ENCODE measurements at places on chromosomes 11 and 22.

GRCh38 chr11:26946257-26946716, 47.6 kb upstream of the FIBIN start:
- DNase-seq: no peak

DNA sequence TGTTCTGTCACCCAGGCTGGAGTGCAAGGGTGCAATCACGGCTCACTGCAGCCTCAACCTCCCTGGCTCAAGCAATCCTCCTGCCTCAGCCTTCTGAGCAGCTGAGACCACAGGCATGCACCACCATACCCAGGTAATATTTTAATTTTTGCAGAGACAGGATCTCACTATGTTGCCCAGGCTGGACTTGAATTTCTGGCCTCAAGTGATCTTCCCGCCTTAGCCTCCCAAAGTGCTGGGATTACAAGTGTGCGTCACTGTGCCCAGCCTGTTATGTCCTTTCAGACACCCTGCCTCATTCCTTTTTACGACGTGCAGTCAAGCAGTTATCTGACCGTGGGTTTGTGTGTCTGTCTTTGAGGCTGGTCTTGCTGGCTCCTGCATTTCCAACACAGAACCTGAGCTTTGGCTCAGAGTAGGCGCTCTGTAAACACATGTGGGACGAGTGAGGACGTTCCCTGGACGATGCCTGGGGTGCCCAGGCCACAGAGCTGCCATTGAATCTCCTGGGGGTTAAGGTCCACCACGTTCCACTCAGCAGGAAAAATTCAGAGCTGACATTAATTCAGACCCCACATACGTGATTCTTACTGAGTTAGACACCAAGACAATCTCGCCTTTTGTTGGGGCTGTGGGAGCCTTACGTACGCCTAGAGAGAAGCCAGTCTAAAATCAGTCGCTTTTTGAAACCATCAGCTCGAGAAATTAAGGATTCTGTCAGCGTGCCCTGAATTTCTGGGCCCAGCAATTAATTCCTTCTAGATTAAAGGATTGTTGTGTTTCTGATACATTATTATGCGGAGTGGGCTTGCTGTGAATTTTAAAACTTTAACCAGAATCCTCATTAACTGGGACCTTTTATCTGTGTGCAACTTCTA, 21.5 kb upstream of the EMID1 start:
- no peak for DNase-seq

- peak; percentile 63 for DNase-seq
Measured at GRCh38 chr11:75513250-75513649, 12.5 kb downstream of the GDPD5 start.

- no peak for DNase-seq
Measured at GRCh38 chr11:1656670-1657069, 27.1 kb downstream of the KRTAP5-5 start.

- DNase-seq: no peak
Measured at GRCh38 chr22:46994265-46994664, 231.8 kb downstream of the TBC1D22A start.

DNA sequence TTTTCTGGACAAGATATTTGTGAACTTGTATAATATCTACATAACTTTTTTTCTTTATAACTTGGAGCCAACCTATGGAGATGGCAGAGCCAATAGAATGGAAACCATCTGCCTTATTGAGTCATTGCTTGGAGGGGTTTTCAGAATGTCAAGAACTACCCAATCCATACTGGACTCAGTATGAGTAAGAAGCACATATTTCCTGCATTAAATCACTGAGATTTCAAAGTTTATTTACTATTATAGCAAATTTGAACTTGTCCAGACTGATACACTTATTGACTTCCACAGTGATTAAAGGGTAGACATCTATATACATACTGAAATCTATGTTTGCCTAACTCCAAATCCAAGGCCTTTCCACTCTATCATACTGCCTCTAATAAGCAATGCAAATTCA, 704.0 kb downstream of the KCNA4 start:
- DNase-seq: no peak

- peak; percentile 92 for DNase-seq
Measured at GRCh38 chr22:17158568-17159503, at the start of gene HDHD5. Gene HDHD5, minus strand, starts transcription at chr22:17159277. Its CDS starts 26 bp downstream, at chr22:17159251.

DNA sequence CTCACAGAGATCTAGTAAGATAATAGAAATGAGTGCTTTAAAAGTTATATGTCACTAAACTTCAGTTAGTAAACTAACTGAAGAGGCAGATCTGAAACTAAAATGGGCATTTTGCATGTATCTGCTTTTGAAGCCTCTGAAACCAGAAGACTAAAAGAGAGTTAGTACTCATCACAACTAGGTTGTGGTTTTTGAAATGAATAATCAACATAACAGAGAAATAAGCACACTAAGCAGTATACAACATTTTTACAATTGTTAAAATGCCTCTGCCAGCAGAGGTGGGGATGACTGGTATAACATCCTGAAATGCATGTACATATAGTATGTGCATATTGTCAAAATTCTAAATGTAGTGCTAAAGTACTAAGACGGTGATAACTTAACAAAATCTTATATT, 564.5 kb downstream of the DLG2 start:
- DNase-seq: no peak

DNA sequence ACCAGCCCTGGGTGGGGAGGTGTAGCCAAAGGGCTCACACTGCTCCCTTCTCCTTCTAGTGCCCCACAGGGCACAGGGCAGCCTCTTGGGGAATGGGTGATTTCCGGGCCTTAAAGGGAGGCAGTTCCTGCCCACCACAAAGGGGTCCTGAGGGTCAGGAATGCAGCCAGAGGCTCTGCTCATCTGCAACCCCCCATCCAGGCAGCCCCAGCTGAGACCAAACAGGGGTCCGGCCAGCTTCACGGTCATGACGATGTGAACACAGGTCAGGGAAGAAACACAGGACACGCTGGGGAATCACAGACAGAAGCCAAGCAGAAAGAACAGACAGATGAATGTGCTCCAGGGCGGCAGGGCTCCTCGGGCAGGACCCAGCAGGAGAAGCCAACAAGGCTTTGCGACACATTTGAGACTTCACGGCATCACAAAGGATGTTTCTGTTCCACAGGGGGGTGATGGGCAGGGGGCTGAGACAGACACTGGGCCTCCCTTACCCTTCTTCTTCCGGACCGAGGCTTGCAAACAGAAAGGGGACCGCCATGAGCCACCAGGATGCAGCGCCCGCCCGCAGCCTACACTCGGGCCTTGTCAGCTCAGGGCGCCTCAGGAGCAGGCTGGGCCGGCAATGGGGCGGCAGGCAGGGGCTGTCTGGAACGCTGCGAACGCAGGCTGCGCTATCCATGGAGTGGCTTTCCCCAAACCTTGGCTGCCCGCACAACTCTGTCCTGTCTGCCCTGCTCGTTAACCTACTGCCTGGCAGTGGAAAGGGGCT, 101.9 kb downstream of the CTTN start:
- no peak for DNase-seq

GRCh38 chr11:63445720-63446119, 45.2 kb downstream of the PLAAT5 start:
- DNase-seq: no peak

DNA sequence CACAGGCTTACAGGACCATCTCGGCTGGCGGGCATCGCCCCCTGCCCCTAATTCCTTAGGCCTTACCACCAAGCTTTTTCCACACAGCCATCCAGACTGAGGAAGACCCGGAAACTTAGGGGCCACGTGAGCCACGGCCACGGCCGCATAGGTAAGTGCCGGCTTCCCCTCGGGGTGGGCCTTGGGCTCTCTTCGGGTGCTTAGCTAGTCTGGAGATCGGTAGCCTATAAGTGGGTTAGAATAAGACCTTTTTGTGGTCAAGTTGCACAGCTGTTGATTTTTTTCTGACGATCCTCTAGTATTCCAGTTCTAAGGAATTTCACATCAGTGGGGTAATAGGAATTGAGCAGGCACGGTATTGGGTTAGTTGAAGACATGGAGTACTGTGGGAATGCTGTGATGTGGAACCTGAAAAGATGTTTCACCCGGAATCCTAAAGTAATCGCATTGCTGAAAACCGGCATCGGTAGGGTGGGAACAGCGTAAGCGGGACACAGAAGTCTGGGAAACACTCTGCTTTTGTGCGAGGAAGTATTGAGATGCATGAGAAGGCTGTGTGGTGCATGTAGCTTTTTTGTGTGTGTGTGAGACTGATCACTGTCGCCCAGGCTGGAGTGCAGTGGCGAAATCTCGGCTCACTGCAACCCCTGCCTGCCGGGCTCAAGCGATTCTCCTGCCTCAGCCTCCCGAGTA, 669 bp downstream of the RPL27A start:
- DNase-seq: peak; percentile 58

- no peak for DNase-seq
Measured at GRCh38 chr11:126485986-126486635, 130.6 kb downstream of the ST3GAL4 start.

GRCh38 chr11:72908032-72908676, 93.9 kb downstream of the ATG16L2 start:
- no peak for DNase-seq

- DNase-seq: no peak
Measured at GRCh38 chr22:30985561-30986208, 16.6 kb downstream of the TUG1 start.

DNA sequence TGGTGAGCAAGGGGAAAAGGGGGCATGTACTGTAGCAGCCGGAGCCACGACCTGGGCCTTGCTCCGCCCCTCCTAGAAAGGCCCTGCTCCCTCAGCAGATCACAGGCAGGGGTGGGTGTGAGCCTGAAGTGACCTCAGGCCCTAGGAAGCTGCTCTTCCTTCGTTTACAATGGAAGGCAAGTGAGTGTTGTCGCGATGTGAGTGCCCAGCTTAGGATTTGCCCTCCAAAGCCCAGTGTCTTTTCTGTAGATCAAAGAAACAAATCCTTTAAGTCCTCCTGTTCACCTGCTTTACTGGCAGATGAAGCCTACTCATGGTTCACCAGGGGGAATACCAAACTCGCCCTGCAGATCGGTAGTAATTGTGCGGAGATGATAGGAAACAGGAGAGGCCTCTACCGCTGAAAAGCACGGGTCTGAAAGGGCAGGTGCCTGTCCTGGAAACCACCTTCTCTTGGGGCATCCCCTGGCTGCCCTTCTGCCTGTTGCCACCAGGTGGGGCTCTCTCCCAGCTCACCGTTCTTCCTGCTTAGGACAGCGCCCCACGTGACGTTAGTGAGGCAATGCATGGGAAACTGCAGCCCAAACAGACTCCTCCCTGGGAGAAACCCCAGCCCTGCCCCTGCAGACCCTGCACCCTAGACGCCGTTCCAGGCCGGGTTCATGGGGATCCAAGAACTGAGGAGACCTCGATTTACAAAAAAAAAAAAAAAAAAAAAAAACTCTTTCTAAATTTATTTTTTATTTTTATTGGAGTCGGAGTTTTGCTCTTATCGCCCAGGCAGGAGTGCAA, 45.9 kb upstream of the RAB1B start:
- peak; percentile 96 for DNase-seq

DNA sequence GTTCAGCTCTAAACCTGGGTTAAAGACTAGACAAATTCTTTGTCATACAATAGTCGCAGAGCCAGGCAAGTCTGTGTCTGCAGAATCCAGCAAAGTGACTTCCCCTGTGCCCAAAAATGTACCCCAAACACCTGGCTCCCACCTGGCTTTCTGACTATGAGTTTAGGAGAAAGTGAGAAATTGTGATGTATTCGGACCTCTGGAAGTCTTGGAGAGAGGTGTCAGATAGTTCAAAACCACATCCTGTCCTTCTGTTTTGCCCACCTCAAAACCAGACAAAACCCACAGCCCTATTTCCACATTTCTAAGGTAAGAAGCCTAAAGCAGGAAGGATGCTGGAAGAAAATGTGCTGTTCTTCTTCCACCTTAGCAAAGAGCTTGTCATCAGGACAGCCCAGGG, 63.8 kb upstream of the CLMP start:
- no peak for DNase-seq

DNA sequence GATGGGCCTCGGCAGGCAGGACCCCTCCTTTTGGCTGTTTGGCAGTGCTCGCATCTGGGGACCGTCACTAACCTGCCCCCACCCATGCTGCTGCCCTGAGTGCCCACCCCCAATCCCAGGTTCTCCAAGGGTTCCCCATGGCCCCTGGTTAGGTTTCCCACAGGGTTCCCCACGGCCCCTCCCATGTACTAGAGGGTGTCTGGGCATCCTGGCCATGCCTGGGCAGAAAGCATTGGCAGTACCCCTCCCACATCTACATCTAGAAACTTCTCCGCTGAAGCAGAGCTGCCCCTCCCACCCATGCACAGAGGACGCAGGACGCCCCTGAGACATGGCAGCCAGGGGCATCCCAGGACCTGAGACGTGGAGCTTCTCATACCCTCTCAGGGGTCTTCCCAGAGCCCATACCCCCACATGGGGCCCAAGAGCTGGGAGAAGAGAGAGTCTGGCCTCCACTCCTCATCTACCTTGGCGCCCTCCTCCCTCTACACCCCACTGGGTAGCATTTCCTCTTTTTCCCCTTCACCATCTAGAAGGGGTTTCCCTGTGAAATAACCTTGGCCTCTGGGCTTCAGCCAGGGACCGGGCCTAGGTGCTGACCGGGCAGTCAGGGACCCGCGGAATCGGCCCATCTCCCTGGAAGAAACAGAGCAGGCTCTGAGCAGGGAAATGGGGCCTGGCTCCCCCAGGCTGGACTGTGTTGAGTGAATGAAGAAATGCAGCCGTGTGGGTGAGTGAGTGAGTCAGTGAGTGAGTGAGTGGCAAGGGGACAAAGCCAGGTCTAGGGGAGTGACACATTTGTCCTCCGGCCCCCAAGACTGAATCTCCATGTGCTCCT, 987.3 kb downstream of the BRD1 start:
- no peak for DNase-seq

All from dermis blood vessel endothelial cell (primary cell).